ENCODE measurements at places on chromosomes 16 and 17. TPM values are rescaled to one million over a fixed set of nuclear protein-coding genes. Genes with fewer than 3 reads are reported as not detected.
A peak's percentile ranks its signal among the peaks of the same experiment; 100 is the strongest.

DNA sequence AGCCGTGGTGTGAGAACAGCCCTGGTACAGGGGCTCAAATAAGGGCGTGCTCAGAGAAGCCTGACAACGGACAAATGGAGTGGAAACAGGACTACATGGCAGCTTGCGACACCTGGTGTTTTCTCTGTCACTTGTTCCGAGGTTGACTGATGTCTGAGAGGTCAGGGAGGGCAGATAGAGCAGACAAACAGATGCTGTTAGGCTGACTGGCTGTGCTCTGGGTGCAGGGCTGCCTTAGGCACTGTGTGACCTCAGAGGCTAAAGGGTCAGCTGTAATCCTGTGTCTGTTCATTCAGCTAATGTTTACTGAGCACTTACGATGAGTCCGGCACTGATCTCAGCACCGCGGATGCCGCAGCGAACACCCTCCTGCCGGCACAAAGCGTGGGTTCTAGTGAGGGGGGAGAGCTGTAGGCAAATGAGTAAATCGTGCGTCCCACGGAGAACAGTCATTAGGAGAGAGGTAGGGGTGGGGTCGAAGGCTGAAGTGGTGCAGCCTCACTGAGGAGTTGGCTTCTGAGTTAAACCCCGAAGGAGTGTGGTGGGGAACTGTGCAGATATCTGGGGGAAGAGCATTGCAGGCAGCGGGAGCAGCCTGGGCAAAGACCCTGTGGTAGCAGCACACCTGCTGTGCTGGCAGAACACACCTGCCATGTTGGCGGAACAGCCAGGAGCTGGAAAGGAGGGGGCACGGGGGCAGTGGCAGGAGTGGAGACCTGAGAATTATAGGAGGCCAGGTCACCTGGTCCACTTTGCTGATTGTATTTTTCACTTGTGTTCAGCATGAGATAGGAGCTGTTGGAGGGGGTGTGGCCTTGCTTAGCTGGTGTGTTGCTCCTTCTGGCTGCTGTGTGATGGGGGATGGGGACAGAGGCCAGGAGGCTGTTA lies 35.0 kb downstream of the GPT2 start:
- H3K27ac ChIP-seq, result no peak overlapping the region
- no peak for DNase-seq
- H3K4me1 ChIP-seq, result no peaks in the 10 kb centered on the region

DNA sequence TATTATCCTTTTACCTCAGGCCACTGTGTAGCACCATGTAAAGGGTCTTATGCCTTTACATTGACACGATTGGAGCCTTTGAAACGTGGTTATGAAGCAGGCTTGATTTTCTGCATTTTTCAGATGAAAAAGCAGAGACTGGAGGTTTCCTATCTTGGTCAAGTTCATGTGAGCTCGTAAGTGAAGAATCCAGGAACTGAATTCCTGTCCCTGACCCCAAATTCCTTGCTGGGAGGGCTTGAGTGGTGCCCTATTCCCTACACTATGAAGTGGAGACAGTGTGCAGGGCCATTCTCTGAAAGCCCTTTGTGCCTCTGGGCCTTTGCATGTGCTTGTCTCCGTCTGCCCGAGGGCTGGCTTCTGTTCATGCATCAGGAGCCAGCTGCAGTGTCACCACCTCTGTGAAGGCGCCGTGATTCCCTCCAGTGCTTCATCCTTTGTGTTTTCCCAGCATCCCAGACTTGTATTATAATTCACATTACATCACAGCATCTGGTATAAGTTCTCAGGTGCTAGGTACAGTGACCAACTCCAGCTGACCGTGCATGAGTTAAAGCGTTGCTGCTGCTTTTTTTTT lies 181.1 kb downstream of the SNX29 start:
- H3K36me3 ChIP-seq, result no peaks in the 10 kb centered on the region
- peak; percentile 20 for DNase-seq
- H3K27ac ChIP-seq, result no peak overlapping the region
- no peaks in the 10 kb centered on the region for H3K27me3 ChIP-seq
- H3K4me3 ChIP-seq, result no peak overlapping the region

DNA sequence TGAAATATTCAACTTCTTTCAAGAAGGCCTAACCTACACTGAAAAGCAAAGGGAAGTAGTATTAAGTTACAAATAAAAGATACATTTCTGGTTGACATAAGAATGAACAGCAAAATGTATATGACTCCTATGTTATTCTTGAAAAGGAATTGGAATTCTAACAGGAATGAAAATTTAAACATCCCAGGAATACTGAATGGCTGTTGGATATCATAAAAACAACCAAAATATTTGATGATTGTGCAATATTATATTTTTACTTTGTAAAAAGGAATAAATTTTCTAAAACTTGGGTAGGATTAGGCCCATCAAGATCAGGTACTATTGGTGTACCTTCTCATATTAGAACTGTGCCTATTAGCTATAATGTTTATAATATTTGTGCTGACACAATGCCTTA lies 50.0 kb downstream of the CYB5B start:
- DNase-seq, result no peak
- H3K4me3 ChIP-seq, result no peak overlapping the region
- H3K4me1 ChIP-seq, result peaks cover 10% of the 10 kb centered on the region

DNA sequence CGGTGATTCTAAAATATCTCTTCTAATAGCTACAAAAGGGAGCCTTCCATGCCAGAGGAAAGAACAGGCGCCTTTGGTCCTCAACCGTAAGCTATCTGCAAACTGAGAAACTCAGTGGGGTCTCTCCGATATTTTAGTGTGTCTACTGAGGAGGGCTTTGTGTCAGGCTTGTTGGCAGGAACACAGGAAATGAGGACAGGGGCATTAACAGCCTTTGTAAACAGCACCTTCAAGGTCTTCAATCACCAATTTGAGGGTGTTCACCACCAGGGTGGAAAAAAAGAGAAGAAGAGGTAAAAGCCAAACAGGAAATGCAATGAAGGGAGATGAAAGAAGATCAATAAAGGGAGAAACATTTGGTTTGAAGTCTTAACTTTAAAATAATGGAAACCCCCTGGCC lies 580.1 kb upstream of the SALL1 start:
- H3K4me3 ChIP-seq, result no peak overlapping the region
- H3K27me3 ChIP-seq, result no peaks in the 10 kb centered on the region
- H3K27ac ChIP-seq, result no peak overlapping the region
- H3K36me3 ChIP-seq, result no peaks in the 10 kb centered on the region

DNA sequence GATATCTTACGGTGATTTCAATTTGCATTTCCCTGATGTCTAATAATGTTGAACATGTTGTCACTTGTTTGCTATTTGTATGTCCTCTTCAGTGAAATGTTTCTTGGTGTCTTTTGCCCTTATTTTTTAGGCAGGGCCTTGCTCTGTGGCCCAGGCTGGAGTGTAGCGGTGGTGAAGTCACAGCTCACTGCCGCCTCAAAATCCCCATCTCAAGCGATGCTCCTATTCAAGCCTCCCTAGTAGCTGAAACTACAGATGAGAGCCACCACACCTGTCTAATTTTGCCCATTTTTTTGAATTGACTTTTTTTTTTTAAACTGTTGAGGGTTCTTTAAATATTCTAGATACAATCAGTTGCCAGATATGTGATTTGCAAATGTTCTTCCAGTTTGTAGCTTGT lies 8.3 kb downstream of the UBE2G1 start:
- no peak overlapping the region for H3K4me3 ChIP-seq
- no peak for DNase-seq
- H3K4me1 ChIP-seq, result peaks cover 28% of the 10 kb centered on the region

DNA sequence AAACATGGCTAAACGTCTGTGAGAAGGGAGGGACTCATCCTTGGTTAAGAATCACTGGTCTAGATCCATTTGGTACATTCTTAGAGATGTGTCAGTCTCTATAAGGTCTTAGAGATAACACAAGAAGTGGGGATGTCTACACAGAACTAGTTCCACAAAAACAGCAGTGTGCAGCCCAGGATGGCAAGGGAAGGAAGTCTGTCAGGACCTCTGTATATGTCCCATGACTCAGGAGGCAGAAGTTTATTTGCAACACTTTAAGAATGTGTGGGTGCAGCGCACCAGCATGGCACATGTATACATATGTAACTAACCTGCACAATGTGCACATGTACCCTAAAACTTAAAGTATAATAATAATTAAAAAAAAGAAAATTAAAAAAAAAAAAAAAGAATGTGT lies 548.5 kb upstream of the SOX9 start:
- H3K4me3 ChIP-seq, result no peak overlapping the region
- H3K4me1 ChIP-seq, result no peaks in the 10 kb centered on the region

- H3K36me3 ChIP-seq, result no peaks in the 10 kb centered on the region
- no peak for DNase-seq
- no peak overlapping the region for H3K27ac ChIP-seq
- peaks cover 14% of the 10 kb centered on the region for H3K4me1 ChIP-seq
- no peak overlapping the region for H3K4me3 ChIP-seq
- H3K27me3 ChIP-seq, result no peaks in the 10 kb centered on the region
Measured at GRCh38 chr17:57365420-57365819, 109.1 kb downstream of the MSI2 start.

DNA sequence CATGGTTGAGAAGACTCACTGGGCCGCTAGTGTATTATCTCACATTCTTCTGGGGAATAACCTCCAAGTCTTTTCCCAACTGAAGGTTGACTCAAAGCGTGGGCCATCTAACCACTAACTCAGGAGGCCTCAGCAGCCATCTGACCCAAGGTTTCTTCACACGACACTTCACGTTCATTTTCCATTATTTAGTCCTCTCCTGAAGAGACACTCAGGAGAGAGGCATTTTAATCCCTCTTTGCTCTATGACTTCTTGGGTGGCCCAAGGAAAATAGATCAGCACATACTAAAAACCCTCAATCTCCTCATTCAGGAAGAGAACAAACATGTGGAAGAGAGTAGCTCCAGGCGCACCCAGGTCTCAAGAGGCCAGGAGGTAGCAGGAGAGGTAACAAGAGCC lies 252.8 kb upstream of the FOXF1 start:
- H3K4me1 ChIP-seq, result peaks cover 6% of the 10 kb centered on the region
- no peak overlapping the region for H3K27ac ChIP-seq
- no peaks in the 10 kb centered on the region for H3K27me3 ChIP-seq
- no peaks in the 10 kb centered on the region for H3K36me3 ChIP-seq
- DNase-seq, result no peak

ATP1B2 gene
- total RNA-seq, result 4.8 TPM

ZG16 gene
- total RNA-seq, result not detected

KRT12 gene
- not detected for total RNA-seq
